ENCODE measurements at places on chromosomes 5 and 9.
A peak's percentile ranks its signal among the peaks of the same experiment; 100 is the strongest.

DNA sequence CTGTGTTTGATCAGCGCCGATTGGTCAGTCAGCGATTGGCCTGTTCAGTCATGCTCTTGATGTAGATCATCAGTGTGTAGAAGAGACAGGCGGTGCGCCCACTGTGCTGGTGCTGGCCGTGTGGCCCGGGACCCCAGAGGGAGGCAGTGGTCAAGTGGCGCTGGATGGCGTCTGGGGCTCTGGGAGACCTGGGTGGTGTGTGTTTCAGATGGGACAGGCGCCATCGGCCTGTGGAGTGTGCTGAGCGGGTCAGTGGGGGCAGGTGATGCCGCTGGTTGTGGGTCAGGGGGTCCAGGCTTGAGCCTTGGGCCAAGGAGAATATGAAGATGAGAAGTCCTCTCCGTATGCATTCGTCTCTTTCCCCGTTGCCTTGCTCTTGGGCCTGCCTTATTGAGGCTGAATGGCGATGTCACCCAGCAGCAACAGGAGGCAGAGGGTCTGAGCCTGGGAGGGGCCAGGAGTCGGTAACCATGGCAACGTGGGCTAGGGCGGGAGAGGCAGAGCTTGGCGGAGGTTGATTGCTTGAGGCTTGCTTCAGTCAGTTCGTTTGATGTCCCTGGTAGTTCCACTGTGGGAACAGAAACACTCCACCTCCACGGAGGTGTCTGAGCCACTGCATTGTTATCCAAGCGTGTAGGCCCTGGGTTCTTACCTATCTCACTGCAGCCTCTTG lies 117.8 kb upstream of the CACNA1B start:
- no peak for DNase-seq

- DNase-seq, result no peak
Observed at GRCh38 chr5:75275756-75276155, 39.1 kb upstream of the ANKRD31 start.

- no peak for DNase-seq
Observed at GRCh38 chr9:92165484-92165883, 50.3 kb upstream of the SPTLC1 start.

DNA sequence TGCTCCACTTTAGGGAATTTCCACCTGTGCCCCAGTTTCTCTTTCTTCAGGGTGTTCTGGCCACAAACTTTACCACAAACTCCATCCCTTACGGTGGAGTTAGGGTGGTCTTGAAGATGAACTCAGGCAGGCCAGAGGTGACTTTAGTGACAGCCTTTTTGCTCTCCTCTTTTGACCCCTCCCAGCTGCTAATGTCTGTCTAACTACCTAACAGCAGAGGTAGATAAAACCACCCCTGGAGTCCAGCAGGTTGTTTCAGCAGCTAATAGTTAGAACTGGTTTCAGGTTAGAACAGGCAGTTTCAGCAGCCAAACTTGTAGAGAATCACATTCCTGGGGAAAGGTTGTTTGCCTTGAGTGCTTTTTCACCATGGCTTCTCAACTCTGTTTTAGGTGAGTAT lies 971.3 kb upstream of the CDH18 start:
- no peak for DNase-seq

DNA sequence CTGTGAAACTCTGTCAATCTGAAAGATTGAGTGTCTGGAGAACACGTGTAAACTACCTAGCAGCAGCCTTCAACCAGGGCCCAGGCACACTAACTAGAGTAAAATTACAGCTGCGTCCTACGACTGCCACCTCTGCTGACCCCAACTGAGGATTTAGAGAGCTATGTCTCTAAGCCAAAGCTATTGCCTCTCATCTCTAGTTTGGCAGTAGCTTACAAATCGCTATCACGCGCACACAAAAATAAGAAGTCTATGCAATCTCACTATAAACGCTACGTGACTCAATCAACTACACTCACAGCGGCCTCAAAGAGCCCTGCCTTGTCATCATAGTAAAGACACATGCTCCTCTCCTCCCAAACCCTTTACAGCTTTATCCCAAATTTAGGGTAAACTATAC lies 8.7 kb downstream of the PPP6C start:
- DNase-seq, result no peak

- no peak for DNase-seq
Observed at GRCh38 chr5:129003232-129003631, 37.9 kb downstream of the SLC27A6 start.

DNA sequence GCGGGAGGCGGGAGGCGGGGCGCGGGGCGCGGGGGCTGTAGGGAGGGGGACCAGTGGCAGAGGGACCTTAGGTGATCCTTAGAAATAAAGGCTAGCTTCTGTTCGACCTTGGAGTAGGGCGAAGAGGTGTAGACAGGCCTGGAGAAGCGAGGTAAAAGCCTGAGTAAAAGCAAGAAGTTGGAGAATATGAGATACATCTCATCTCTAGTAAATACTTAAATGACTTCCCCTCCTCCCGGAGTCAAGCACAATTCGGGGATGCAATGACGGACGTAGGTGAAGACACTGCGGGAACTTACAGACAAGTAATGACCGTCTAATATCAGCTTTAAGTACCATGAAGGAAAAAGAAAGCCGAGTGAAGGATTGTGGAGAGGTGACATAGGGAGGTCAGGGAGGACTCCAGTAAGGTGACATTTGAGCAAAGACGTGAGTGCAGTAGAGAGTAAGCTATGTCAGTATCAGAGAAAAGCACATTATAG lies 466 bp downstream of the SMC2 start:
- DNase-seq, result no peak

DNA sequence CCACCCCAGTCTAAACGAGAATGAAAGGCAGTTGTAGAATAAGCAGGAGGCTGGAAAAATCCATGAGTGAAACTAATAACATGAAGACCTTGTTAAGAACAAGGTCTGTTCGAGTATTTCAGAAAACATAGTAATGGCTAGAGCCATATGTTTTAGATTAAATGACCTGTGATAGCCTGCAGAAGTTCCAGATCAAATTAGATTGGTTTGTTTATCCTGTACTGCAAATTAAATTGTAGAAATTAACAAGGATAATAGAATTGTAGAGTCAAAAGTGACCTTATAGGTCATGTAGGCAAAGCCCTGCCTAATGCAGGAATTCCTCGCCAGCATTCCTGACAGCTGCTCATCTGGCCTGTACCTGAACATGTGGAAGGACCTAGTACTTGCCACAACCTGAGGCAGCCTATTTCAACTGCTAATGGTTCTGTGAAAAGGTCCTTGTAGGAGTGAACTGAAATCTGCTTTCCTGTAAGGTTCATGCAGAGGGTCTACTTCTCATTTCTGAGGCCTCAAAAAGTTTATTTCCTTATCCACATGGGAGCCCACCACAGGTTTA lies 17.2 kb downstream of the LIX1 start:
- no peak for DNase-seq

DNA sequence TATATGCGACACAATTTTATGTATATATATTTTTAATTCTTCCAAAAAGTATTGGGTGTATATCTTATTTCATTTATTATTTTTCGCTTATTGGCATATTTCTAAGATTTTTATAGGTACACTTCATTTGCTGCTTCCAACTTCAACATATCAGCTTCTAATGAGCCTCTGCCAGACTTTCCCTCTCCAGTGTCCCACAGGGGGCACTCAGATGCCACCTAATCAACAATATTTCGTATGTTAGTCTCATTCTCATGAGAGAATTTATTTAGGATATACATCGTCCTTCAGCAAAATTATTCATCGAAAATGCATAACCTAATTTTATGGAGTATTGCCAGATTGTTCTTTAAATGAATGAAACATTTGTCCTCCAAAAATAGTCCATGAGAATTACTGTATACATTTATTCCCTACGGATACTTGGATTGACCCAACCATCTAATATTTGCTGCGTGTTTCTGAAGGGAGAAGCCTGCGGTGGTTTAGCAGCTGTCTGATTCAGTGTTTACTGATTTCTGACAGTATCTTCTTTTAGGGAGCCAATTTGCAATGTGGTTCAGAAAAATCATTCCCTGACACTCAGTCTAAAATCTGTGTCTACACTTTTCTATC lies 100.6 kb upstream of the SELENOP start:
- DNase-seq, result peak; percentile 72

DNA sequence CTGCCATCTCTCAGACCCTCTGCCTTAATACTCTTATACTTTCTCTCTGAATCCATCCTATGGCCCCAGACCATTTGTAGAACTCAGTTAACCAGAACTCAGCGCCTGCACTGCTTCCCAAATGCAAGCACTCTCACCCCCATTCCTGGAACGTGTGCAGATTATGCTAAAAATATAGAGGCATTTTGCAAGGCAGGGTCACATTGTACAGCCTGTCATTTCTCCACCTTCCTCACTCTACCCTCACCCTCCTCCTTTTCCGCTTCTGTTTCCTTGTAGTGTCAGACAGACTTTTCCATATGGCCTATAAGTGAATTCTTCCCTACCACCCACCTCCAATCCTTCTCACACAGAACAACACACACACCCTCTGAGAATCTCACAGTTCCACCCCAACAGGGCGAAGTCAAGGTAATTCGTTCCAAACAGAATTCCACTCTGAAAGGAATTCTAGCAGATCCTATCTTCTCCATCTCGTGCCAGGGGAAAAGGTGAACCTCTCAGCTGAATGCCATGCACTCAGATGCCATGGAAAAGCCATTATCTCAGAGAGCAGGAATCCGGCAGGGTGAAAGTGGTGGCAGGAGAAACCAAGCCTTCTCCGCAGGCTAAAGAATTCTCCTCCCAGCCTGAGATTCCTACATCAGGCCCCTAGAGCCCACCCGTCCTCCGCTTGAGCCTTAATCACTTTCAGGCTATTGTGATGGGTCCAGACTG lies 25.3 kb downstream of the GGTA1 start:
- DNase-seq, result no peak

GRCh38 chr5:140607031-140607430 lies 25.9 kb downstream of the CD14 start:
- DNase-seq, result no peak

- DNase-seq, result peak; percentile 23
Observed at GRCh38 chr5:126438868-126439267, 15.7 kb downstream of the GRAMD2B start.

GRCh38 chr9:114311571-114312512 lies 11.1 kb upstream of the ORM1 start:
- no peak for DNase-seq

Data from IMR-90 (cell line).